ENCODE measurements at places on chromosomes 4 and X.

- no peak for DNase-seq
These were observed 1075.3 kb downstream of the ADGRL3 start for GRCh38 chr4:62275470-62275869.

GRCh38 chr4:185738820-185739219, 73.2 kb downstream of the SORBS2 start:
- no peak for DNase-seq

DNA sequence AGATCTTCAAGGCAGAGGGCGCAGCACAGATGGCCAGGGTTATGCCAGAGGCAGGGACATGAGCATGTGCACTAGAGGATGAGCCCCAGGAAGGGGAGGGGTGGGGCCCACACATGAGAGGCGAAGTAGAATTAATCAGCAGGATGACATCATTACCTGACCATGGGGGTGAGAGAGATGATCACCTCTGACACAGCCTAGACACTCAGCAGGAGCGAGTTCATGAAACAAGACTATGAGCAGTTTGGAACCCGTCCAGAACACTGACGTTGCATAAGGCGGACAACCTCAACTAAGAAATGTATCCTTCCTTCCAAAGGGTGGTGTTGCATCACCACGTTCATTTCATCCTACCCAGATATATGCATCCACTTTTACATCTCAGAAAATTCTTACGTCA, 446.7 kb upstream of the TENM3 start:
- no peak for DNase-seq

GRCh38 chr4:104905546-104905945, 241.1 kb upstream of the TET2 start:
- no peak for DNase-seq

DNA sequence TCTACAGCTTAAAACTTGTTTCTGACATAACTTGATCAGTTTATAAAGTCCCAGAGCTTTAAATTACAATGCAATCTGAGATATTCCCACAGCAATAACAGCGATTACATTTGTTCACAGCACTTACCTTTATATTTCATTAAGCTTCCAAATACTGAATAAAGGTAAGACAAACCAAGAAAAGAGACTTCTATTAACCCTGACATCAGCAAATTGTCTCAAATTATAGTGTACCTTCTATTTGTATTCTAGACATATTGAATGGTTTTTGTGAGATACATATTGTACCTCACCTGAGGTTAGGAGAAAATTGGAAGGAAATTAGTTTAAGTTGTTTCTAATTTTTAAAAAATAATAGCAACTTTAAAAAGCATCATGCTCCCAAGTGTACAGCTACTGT, 111.9 kb downstream of the HDAC8 start:
- no peak for DNase-seq

DNA sequence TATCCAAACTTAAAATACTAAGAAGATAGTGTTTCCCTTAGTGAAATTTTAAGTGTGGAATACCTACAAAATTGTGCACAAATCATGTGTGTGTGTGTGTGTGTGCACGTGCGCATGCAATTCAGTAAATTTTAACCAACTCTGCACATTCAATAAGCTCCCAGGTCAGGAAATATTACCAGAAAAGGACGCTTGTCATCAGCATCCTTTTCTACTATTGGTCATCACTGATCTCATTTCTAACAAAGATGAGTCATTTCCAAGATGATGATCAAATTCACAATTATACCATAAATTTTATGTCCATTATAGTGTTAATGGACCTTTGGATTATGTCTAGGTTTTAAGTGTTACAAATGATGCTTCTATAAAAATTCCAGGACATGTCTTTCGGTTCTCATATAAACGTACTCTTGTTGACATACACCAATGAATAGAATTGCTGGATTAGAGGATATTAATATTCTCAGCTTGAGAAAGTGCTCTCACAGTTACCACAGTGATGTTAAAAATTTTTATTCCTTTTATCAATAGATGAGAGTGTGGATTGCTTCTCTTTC, 560.9 kb upstream of the AGA start:
- DNase-seq = no peak

- no peak for DNase-seq
These were observed 182.2 kb downstream of the GABRB1 start for GRCh38 chr4:47213539-47213938.

DNA sequence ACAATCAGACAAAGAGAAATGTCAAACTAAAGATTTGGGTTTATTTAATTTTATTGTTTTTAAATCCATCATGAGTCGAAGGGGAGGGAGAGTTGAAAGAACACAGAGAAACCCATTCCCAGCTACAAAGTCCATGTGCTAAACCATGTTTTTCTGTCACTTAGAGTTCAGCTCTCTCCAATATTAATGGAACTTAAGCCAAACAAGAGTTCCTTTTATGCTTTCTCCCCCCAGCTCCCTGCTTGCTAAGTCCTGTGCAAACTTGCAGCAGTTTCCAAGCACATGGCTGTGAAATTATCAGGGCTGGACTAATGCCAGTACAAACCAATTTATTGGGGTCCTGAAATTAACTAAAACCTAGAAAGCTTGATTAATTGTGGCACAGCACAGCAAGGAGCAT, 9.7 kb upstream of the CHRDL1 start:
- DNase-seq = no peak
